Left ventricle myocardium inferior (tissue), 1 donor: ENCODE measurements at places on chromosomes 1 and 21. TPM values are rescaled to one million over a fixed set of nuclear protein-coding genes. Genes with fewer than 3 reads are reported as not detected.
A peak's percentile ranks its signal among the peaks of the same experiment; 100 is the strongest.

GRCh38 chr1:206951318-206952100 is 5.2 kb upstream of the PIGR start:
- no peak for DNase-seq
- no peaks in the 10 kb centered on the region for H3K4me1 ChIP-seq
- no peak overlapping the region for H3K27ac ChIP-seq
- no peak overlapping the region for H3K4me3 ChIP-seq
- peaks cover 42% of the 10 kb centered on the region for H3K27me3 ChIP-seq
- H3K36me3 ChIP-seq = no peaks in the 10 kb centered on the region

GRCh38 chr1:205661429-205662134 is 18.7 kb downstream of the SLC45A3 start:
- no peak overlapping the region for H3K27ac ChIP-seq
- no peak overlapping the region for H3K4me3 ChIP-seq
- H3K4me1 ChIP-seq = peaks cover 33% of the 10 kb centered on the region
- no peak for DNase-seq

Gene SRSF11
- total RNA-seq = 48.6 TPM

- DNase-seq = no peak
- peak overlapping the region; percentile 87 for H3K4me3 ChIP-seq
- H3K27me3 ChIP-seq = no peaks in the 10 kb centered on the region
Measured at GRCh38 chr1:244655186-244655585, 2.3 kb downstream of the DESI2 start.

- no peaks in the 10 kb centered on the region for H3K27me3 ChIP-seq
- H3K36me3 ChIP-seq = no peaks in the 10 kb centered on the region
- no peak overlapping the region for H3K27ac ChIP-seq
- peak overlapping the region; percentile 16 for H3K4me3 ChIP-seq
- no peaks in the 10 kb centered on the region for H3K4me1 ChIP-seq
- DNase-seq = no peak
Measured at GRCh38 chr1:82819234-82819633, 1018.5 kb downstream of the ADGRL2 start.

DNA sequence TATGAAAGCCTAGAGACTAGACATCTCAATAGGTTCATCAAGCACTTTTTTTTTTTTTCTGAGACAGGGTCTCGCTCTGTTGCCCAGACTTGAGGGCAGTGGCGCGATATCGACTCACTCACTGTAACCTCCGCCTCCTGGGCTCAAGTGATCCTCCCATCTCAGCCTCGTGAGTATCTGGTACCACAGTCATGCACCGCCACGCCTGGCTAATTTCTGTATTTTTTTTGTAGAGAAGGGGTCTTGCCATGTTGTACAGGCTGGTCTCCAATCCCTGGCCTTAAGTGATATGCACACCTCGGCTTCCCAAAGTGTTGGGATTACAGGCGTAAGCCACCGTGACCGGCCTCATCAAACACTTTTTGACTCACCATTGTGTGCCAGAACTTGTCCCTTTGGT is 613 bp upstream of the GPATCH4 start:
- peak overlapping the region; percentile 86 for H3K27ac ChIP-seq
- no peaks in the 10 kb centered on the region for H3K27me3 ChIP-seq
- peaks cover 30% of the 10 kb centered on the region for H3K4me1 ChIP-seq
- peaks cover 13% of the 10 kb centered on the region for H3K36me3 ChIP-seq

Gene TP53BP2
- 19.0 TPM for total RNA-seq

DNA sequence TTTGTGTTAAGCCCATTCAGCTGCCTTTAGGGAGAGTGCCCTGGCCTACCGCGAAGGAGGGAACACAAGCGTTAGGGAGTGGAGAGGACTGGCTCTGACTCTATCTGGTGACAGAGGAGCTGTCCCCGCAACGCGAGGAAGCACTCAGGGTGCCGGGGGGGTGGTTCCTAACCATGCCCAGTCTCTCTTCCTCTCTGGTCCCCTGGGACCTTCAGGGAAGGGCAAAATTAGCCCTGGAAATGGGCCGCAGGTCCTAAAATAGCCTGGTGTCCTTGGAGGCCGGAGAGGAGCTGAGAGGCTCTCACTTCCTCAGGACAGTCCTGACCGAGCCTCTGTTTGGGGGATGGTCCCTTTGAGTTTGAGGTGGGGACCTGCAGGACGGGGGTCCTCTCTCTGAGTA is 5.8 kb downstream of the SLC45A1 start:
- H3K36me3 ChIP-seq = peaks cover 13% of the 10 kb centered on the region
- peaks cover 28% of the 10 kb centered on the region for H3K4me1 ChIP-seq
- H3K4me3 ChIP-seq = peak overlapping the region; percentile 39

GRCh38 chr1:109383087-109383779 is 14.5 kb downstream of the SORT1 start:
- DNase-seq = no peak
- H3K4me1 ChIP-seq = peaks cover 91% of the 10 kb centered on the region
- H3K4me3 ChIP-seq = no peak overlapping the region
- peak overlapping the region; percentile 79 for H3K27ac ChIP-seq
- H3K27me3 ChIP-seq = no peaks in the 10 kb centered on the region

DNA sequence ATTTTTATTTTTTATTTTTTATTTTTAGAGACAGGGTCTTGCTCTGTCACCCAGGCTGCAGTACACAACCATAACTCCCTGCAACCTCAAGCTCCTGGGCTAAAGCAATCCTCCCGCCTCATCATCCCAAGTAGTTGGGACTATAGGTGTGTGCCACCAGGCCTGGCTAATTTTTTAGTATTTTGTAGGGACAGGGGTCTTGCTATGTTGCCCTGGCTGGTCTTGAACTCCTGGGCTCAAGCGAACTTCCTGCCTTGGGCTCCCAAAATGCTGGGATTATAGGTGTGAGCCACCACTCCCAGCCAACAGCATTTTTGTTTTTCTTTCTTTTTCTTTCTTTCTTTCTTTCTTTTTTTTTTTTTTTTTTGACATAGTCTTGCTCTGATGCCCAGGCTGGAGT is 14.1 kb downstream of the PLEKHM2 start:
- peaks cover 3% of the 10 kb centered on the region for H3K36me3 ChIP-seq
- DNase-seq = no peak
- H3K4me3 ChIP-seq = no peak overlapping the region
- no peaks in the 10 kb centered on the region for H3K27me3 ChIP-seq
